Stimulated activated CD8-positive, alpha-beta memory T cell treated with anti-CD3 and anti-CD28 coated beads, Interleukin-7, amount 100 ng/mL, for 1 hour (primary cell): ENCODE measurements at places on chromosomes 2 and 18.

GRCh38 chr2:119216994-119217393, 6.6 kb upstream of the STEAP3 start:
- no peak for DNase-seq

- DNase-seq, result no peak
These were observed 89.2 kb downstream of the ZNF516 start for GRCh38 chr18:76405681-76406356.

GRCh38 chr2:11560806-11561205, 27.0 kb downstream of the GREB1 start:
- no peak for DNase-seq

DNA sequence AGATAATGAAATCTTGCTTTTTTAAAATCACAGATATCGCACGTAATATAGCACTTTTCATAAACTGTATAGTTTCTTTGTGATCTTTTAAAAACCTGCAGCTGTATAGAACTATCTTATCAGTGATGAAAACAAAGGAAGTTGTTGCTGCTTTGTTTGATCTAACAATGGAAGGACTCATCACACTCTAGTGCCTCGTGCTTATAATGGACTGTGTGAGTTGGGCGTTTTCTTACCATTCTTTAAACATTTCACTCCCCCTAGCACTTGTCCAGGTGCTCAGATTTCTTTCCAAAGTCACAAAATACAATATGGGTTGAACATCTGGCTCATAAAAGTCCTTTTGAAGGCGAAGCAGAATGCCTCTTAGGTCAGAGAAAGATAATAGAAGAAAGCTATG, 94.8 kb upstream of the SPATS2L start:
- no peak for DNase-seq
